ENCODE measurements at places on chromosomes 5 and 9.
A peak's percentile ranks its signal among the peaks of the same experiment; 100 is the strongest.

DNA sequence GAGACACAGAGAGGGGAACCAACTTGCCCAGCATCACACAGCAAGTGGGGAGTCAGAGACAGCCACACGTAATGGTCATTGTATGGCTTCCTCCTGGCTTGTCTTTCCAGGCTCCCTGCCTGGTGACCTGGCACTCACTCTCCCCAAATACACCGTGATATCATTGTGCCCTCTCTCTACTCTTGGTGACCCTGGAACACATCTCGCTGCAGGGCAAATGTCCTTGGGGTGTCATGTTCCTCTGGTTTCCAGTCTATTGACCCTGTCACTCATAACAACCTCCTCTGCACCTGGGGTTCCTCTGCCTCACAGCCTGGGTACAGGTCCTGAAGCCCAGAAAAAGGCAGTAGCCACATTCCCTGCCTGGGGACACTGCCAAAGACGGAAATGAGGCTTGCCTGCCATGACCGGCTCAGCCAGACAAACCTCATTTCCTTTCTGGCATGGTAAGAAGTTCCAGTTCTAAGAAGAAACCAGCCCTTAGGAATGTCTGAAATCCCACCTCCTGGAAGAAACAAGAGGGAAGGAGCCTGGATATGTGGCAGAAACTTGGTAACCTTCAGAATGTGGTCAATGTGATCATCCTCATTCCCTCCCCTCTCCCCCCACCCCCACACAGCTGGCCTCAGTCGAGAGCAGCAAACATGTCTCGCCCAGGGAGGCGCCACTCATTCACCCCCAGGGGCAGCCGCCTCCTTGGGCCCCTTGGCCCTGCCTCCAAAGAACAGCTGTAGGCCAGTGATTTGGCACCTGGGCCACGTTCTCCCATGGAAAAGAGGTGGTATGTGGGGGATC is 30.6 kb upstream of the SMU1 start:
- no peaks in the 10 kb centered on the region for H3K4me1 ChIP-seq
- H3K36me3 ChIP-seq = peaks cover 2% of the 10 kb centered on the region
- H3K27ac ChIP-seq = no peak overlapping the region
- H3K4me3 ChIP-seq = no peak overlapping the region
- no peak for DNase-seq

GRCh38 chr5:95901676-95902627 is 59.7 kb downstream of the ELL2 start:
- H3K4me3 ChIP-seq = no peak overlapping the region
- no peak overlapping the region for H3K27ac ChIP-seq
- H3K27me3 ChIP-seq = no peaks in the 10 kb centered on the region
- H3K36me3 ChIP-seq = peaks cover 17% of the 10 kb centered on the region

DNA sequence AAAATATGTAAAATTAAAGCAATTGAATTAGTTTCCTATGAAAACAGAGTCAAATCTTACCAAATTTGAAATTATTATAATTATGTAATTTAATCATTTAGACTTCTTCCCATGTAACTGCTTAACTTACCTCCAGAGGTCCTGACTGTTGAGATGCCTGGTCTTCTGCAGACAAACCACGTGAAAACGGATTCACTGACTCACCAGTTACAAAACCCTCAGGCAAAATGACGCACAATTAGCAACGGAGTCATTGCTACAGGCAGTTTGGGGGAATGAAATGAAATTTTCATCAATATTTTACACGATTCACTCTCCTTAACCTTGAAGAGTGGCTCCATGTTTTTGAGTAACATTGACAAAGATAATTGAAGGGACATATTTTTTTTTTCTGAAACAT is 460.8 kb downstream of the MTRR start:
- H3K27ac ChIP-seq = no peak overlapping the region
- H3K4me3 ChIP-seq = no peak overlapping the region
- DNase-seq = no peak
- H3K27me3 ChIP-seq = no peaks in the 10 kb centered on the region

DNA sequence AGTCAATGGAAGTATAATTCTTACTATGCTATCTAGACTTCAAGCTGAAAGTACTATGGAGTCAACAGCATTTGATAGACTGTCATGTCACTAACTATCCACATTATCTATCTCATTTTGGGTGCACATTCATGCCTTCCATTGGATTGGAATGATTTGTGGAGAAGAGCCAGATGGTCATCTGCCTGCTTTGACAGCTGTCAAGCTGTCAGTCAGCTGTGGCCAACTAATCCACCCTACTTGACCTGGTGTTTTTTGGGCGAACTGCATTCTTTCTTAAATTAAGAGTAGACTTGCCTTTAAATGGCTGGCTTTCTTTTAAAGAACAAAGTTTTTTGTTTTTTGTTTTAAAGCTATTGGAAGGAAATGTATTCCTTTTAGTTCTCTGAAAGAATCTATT is 151.5 kb downstream of the DCP2 start:
- no peak overlapping the region for H3K27ac ChIP-seq
- H3K4me1 ChIP-seq = no peaks in the 10 kb centered on the region
- no peak for DNase-seq
- peaks cover 17% of the 10 kb centered on the region for H3K27me3 ChIP-seq
- H3K36me3 ChIP-seq = no peaks in the 10 kb centered on the region

GRCh38 chr5:180541710-180542109 is 47.5 kb downstream of the CNOT6 start:
- no peaks in the 10 kb centered on the region for H3K27me3 ChIP-seq
- peaks cover 49% of the 10 kb centered on the region for H3K36me3 ChIP-seq
- no peak overlapping the region for H3K27ac ChIP-seq
- no peak for DNase-seq

- peaks cover 54% of the 10 kb centered on the region for H3K36me3 ChIP-seq
- no peak for DNase-seq
- H3K4me3 ChIP-seq = no peak overlapping the region
- no peak overlapping the region for H3K27ac ChIP-seq
- H3K4me1 ChIP-seq = no peaks in the 10 kb centered on the region
- H3K27me3 ChIP-seq = no peaks in the 10 kb centered on the region
Observed at GRCh38 chr9:36677611-36678010, 104.9 kb downstream of the MELK start.

DNA sequence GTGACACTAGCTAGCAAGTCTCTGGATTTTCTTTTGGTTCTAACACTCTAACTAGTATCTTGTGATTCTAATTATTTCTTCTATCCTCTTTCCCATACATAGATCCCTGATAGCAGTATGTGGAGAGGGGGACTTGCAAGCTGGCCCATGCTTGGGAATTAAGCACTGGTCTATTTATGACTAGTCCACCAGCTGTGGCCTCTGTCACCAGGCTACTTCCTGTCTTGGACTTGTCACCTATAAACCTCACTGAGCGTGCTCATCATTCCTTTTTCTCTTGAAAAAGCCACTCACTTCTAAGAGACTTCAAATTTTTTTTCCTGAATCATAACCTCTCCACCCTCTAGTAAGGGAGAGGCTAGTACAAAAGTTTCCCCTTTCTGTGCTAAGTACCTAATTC is 32.3 kb upstream of the MAMDC2 start:
- no peak overlapping the region for H3K4me3 ChIP-seq
- H3K27me3 ChIP-seq = no peaks in the 10 kb centered on the region
- H3K27ac ChIP-seq = no peak overlapping the region
- H3K36me3 ChIP-seq = no peaks in the 10 kb centered on the region
- no peak for DNase-seq

DNA sequence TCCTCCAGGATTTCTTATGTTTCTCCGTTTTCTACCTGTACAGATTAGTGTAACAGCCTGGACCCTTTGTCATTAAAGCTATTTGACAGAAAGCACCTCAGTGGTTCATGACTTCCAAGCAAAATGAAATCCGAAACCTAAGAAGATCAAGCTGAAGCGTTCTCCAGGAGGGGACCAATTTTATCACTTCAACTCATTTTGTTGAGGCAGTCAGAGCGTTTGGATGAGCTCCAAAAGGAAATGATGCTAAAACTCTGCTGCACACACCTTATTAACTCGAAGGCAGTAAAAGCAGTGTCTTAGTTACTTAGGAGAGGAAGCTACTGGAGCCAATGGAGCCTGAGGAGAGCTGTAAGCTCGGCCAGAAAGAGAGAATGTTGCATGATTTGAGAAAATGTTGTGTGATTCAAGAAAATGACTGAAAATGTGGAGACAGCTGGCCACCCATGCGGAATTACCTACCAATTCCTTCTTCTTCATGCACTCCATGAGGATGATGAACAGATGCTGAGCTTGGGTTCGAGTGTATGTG is 346.7 kb upstream of the KLF9 start:
- no peaks in the 10 kb centered on the region for H3K27me3 ChIP-seq
- DNase-seq = no peak
- no peaks in the 10 kb centered on the region for H3K4me1 ChIP-seq
- no peak overlapping the region for H3K27ac ChIP-seq
- H3K4me3 ChIP-seq = no peak overlapping the region

- peaks cover 26% of the 10 kb centered on the region for H3K27me3 ChIP-seq
- DNase-seq = no peak
- no peaks in the 10 kb centered on the region for H3K4me1 ChIP-seq
- H3K4me3 ChIP-seq = no peak overlapping the region
- no peak overlapping the region for H3K27ac ChIP-seq
Observed at GRCh38 chr9:124074746-124075145, 63.2 kb downstream of the LHX2 start.

DNA sequence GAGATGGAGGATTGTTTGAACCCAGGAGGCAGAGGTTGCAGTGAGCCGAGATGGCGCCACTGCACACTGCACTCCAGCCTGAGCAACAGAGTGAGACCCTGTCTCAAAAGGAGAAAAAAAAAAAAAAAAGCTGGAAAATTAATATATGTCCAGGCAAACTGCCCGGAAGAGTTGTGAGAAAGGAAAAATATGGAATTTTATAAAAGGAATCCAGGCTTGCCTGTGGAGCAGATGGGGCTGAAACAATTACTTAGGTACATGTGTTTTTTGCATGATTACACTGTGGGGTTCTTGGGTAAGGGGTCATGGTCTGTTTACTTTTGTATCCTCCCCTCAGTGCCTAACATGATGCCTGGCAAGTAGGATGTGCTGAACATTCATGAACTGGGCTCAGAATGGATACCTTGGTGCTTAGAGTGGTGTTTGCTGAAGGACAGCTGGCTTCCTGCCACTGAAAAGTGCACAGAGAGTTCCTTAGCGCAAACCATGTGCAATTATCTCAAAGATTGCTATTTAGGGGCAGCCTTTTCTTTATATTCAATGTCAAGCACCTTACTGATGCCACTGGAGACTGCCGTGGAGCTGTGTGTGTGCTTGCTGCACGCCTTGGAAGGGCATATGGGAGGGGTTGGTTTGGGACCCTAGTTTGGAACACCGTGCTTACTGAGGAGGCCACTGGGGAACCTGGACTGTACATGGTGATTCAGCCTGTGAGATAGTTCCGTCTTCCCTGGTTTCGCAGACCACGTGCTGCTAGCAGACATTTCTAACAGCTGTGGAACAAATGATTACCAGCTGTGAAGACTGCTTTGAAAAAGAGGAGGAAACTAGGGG is 78.4 kb downstream of the MAP1B start:
- no peak for DNase-seq
- peaks cover 39% of the 10 kb centered on the region for H3K27me3 ChIP-seq
- H3K36me3 ChIP-seq = no peaks in the 10 kb centered on the region
- H3K4me3 ChIP-seq = no peak overlapping the region

DNA sequence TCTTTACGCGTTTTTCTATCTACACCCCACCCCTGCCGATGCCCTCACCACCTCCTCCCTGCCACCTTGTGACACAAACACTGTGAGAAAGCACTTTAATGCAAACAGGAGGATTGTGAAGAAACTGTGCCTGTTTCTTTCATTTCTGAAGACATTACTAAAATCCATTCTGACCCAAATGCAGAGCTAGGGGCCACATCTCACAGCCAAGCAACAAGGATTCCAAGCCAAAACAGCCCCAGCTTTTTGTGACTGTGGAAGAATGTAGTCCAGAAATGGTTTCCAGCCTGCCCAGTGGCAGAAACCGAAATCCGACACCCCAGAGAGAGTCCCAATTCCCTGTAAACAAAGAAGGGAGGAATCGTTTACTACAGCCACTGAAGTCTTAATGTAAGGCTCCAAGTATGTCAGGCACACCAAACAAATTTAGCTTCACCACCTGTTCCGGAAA is 190.9 kb downstream of the TTC39B start:
- peaks cover under 1% of the 10 kb centered on the region for H3K4me1 ChIP-seq
- H3K27me3 ChIP-seq = peaks cover 8% of the 10 kb centered on the region
- no peak overlapping the region for H3K27ac ChIP-seq
- H3K4me3 ChIP-seq = no peak overlapping the region
- H3K36me3 ChIP-seq = no peaks in the 10 kb centered on the region

DNA sequence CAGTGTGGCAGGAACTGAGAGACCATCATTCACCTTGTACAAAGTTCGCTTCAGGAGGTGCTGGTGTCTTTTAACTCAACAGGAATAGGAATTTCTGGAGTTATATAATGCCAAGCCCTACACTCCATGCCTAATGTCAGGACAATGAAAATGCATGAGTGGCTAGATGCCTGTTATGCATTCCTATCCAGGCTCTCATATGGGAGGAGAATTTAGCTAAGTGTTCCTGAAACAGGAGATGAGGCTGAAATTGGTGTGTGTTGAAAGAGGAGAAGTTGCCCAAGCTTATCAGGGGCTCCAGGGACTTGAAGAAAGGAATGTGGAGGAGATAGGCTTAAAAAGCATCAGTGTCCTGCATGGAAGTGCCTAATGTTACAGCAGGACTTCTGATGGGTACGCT is 26.8 kb upstream of the PRUNE2 start:
- no peak overlapping the region for H3K4me3 ChIP-seq
- H3K27ac ChIP-seq = no peak overlapping the region
- no peaks in the 10 kb centered on the region for H3K4me1 ChIP-seq
- DNase-seq = no peak
- no peaks in the 10 kb centered on the region for H3K27me3 ChIP-seq
- no peaks in the 10 kb centered on the region for H3K36me3 ChIP-seq

- peaks cover 24% of the 10 kb centered on the region for H3K27me3 ChIP-seq
- H3K4me3 ChIP-seq = no peak overlapping the region
- no peak overlapping the region for H3K27ac ChIP-seq
- H3K4me1 ChIP-seq = no peaks in the 10 kb centered on the region
- H3K36me3 ChIP-seq = no peaks in the 10 kb centered on the region
Observed at GRCh38 chr9:109328978-109329637, 8.2 kb upstream of the EPB41L4B start.

- H3K27ac ChIP-seq = no peak overlapping the region
- no peaks in the 10 kb centered on the region for H3K36me3 ChIP-seq
- peaks cover 4% of the 10 kb centered on the region for H3K4me1 ChIP-seq
- no peak overlapping the region for H3K4me3 ChIP-seq
- DNase-seq = no peak
- peaks cover 4% of the 10 kb centered on the region for H3K27me3 ChIP-seq
Observed at GRCh38 chr5:61286446-61287132, 45.5 kb upstream of the ZSWIM6 start.

- no peaks in the 10 kb centered on the region for H3K27me3 ChIP-seq
- peak; percentile 82 for DNase-seq
- peaks cover 30% of the 10 kb centered on the region for H3K4me1 ChIP-seq
Observed at GRCh38 chr9:37753489-37754190, at the start of gene TRMT10B. Gene TRMT10B (plus strand): TSS chr9:37753805. CDS start chr9:37761932, 8,127 bp downstream.
